ENCODE measurements at places on chromosomes 2 and 18.

DNA sequence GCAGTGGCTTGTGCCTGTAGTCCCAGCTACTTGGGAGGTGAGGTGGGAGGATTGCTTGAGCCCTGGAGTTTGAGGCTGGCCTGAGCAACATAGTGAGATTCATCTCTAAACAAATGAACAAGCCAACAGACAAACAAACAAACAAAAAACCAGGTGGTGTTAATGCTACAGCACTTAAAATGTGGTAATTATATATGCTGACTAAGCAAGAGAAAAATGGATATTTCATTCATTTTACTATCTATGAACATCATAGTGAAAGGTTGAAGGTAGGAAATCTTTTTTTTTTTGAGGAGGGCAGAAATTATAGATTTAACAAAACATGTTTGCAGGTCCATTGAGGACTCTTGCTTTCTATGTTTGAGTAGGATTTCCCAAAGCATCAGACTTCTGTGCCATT lies 42.2 kb upstream of the THOC1 start:
- no peak for DNase-seq

- no peak for DNase-seq
Observed at GRCh38 chr2:56084111-56084901, 99.5 kb upstream of the CCDC85A start.

- no peak for DNase-seq
Observed at GRCh38 chr2:203396667-203397066, 68.5 kb downstream of the ABI2 start.

GRCh38 chr2:226793646-226794045 lies 6.0 kb downstream of the IRS1 start:
- DNase-seq = no peak

- no peak for DNase-seq
Observed at GRCh38 chr2:233058717-233059546, 1.2 kb upstream of the INPP5D start.

DNA sequence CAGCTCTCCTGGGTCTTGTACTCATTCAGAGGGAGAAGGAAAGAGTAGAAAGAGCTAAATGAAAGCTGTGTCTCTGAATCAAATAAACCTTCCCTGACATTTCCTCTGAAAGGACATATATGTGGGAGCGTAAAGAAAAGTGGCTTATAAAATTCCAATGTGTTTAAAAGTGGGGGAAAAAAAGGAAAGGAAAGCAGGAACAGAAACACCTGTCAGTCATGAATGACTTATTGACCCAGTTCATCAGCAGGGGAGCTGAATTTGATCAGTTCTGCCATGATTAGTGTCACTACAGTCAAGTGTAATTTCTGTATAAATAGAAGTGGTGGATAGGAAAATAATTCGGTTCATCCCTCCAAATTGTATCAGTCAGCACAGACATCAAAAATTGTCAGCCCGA lies 382.5 kb downstream of the ERBB4 start:
- DNase-seq = peak; percentile 53

- DNase-seq = no peak
Observed at GRCh38 chr2:187826023-187826422, 271.8 kb upstream of the TFPI start.

All from NCI-H146 (cell line).